ENCODE measurements at places on chromosomes 3 and 15. TPM values are rescaled to one million over a fixed set of nuclear protein-coding genes. Genes with fewer than 3 reads are reported as not detected.

- DNase-seq = no peak
Measured at GRCh38 chr3:9198899-9199335, 50.5 kb downstream of the SRGAP3 start.

DNA sequence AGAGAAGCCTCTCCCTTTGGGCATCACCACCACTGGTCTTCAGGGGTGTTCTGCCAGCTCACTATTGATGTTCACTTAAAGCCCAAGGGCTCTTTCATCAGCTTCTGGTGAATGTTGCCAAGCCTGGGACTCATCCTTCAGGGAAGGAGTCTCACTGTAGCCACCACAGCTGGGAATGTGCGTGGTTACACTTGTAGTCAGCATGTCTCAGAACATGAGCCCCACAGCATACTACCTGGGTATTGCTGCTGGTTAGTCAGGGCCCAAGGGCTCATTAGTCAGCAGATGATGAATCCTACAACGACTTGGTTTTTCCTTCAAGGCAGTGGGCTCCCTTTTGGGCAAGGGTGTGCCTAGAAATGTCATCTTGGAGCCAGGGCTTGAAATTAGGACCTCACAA lies 412.9 kb downstream of the VGLL3 start:
- no peak for DNase-seq

The ATP10A gene
- total RNA-seq = 7.5 TPM

DNA sequence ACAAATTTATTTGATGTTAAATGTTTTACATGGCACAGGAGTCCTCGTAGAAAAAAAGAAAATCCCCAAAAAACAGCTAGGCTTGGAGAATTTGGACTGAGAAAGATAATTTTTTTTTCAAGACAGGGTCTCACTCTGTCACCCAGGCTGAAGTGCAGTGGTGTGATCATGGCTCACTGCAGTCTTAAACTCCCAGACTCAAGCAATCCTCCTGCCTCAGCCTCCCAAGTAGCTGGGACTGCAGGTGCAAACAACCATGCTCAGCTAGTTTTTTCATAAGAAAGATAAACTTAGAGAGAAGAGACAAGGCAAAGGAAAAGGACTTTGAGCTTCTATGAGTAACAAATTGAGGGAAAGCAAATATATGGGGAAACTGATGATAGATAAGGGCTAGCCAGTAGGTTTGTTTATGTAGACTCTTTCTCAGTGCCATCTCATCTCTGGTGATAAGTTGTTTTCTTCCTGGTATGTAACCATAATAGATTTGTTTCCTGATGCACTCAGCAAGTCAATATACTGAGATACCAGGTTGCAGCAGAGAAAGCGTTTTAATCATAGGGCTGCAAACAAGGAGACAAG lies 13.1 kb upstream of the TRMT10C start:
- no peak for DNase-seq

GRCh38 chr3:143080196-143080595 lies 39.4 kb upstream of the CHST2 start:
- no peak for DNase-seq

The CFAP100 gene
- total RNA-seq = not detected

The TNFAIP8L3 gene
- total RNA-seq = 0.97 TPM

DNA sequence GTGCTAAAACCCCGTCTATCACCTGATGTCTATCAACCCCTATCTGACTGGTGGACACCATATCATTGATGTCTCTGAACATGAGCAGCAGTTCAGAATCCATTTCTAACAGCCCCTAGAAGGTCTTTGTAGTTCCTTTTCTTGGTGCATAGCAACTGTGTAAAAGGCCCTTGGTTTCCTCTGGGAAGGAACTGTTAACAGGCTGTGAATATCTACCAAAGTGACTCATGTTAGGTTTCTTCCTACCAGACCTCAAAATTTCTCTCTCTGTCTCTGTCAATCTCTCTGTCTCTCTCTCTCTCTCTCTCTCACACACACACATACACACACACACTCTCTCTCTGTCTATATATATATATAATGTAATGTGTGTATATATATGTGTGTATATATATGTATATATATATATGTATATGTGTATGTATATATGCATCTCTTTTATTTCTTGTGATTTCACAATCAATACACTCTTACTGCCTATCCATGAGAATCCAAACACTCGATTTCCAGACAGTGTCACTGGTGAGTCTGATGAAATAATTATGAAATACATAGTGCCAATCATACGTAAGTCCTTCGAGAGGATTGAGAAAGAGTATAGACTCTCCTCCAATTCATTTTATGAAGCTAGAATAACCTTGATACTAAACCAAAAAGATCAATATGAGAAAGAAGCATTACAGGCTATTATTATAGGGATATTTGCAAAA lies 335.9 kb upstream of the SLCO3A1 start:
- DNase-seq = peak; percentile 30

DNA sequence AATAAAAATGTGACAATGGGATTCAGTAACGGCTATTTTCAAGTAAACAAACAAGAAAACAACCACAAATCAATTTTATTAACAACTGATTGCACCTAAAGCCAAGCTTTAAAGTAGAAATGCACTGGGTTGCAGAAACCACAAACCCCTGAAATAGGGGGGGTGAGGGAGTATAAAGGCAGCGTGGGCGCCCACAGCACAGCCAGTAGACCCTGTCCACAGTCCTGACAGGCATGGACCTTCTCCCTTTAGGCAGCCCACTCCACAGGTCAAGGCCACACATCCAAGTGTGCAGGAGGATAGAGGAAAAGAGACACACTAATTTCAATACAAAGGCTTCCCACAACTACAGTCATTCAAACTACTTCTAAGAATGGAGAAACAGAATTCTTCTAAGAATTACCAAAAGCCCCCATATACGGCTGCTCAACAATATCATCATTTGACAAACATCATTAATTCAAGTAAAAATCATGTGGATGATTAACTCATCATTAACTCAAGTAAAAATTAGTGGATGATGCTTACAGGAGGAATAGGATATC lies 48.7 kb downstream of the CHSY1 start:
- no peak for DNase-seq

- no peak for DNase-seq
Measured at GRCh38 chr3:183038221-183038620, 57.9 kb upstream of the DCUN1D1 start.

The GOLGA6B gene
- not detected for total RNA-seq

The POPDC2 gene
- 0.17 TPM for total RNA-seq

The PLSCR1 gene
- total RNA-seq = 92.2 TPM

DNA sequence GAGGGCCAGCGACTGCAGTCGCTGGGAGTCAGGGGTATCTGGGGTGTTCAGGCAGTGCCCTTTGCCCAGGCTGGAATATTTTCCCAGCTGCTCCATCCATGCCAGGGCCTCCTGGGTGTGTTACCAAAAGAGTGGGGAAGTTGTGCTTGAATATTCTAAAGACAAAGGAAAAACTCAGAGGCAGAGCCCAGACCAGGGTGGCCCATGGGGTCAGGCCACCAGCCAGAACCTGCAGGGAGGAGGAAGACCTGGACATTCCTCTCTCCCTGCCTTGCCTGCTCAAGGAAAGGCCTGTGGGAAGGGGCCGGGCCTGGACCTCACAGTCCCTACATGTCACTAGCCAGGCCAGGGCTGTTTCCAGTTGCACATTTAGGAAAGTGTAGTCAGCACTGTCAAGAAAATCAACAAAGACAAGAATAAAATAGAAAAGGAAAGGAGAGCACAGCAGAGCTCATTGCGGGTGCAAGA lies 16.0 kb upstream of the KLF15 start:
- DNase-seq = no peak

DNA sequence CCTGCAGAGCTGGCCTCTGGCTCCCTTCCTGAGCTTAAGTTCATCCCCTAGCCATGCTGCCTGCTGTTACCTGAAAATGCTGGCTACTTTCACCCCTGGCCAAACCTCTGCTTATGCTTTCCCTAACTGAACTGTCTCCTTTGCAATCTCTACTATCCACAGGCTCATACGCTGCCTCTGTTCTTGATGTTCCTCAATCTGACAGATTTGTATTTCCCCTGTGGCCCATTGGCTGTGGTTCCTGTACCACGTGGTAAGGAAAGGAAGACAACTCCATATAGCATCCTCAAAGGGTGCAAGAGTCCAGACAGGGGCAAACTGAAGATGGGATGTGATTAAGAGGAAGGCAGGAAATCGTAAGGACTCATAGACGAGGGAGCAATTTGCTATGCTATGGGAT lies 33.2 kb downstream of the TGM4 start:
- DNase-seq = no peak

GRCh38 chr3:107496855-107497254 lies 25.9 kb upstream of the BBX start:
- peak; percentile 50 for DNase-seq

DNA sequence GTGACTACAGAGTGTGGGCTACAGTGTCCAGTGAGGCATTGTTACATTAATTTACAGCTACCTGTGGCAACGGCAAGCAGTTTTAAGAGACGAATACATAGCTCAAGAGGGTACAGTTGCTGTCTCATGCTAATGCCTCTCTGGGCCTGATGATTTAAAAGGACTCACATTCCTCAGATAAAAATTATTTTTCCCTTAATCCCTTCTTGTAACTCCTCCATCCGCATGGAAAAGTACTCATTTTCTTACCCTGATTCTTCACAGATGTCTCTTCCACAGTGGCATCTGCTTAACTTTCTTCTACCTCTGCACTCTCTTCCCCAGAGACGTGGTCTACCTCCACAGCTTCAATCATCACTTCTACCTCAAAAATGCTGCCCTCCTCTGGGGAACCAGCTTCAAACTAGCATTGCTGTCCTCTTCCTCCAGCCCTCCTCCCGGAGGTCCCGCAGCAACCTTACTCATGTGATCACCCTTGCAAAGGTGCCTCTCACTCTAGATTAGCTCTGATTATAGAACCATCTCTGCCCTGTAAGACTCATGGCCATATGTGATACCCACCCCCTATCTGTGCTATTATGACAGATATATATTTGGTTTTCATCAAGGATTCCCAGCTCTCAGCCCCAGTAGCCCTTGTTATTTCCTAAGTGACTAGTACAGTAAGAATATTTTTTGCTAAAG lies 21.4 kb upstream of the ABHD17C start:
- no peak for DNase-seq

- no peak for DNase-seq
Measured at GRCh38 chr3:35670408-35670965, 31.2 kb downstream of the ARPP21 start.

DNA sequence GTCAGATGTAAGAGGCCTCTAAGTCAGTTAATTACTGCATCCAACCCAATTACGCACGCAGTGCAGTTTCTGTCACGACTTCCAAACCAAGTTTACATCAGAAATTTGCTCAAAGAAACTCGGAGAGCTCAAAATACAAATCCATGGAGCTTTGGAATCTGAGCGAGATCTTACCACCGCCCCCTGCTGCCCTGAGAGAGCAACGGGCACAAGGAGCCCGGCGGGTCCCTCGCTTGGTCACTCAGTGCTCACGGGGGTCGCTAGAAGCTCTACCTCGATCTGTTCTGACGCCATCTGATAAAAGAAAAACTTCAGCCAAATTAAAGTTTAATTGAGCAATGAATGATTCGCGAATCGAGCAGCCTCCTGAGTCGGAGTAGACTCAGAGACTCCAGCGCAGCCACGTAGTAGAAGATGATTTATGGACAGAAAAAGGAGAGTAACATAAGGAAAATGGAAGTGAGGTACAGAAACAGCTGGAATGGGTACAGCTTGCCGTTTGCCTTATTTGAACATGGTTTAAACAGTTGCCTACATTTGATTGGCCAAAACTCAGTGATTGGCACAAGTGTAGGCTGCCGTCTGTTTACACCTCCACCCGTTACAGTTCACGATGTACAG lies 232.7 kb upstream of the ATP10A start:
- DNase-seq = peak; percentile 28

The PTH1R gene
- not detected for total RNA-seq

- DNase-seq = no peak
Measured at GRCh38 chr3:115380883-115381572, 233.9 kb upstream of the ZBTB20 start.
